ENCODE measurements at places on chromosomes 7 and 10.
A peak's percentile ranks its signal among the peaks of the same experiment; 100 is the strongest.

GRCh38 chr10:72001033-72001395 lies 36.8 kb downstream of the CHST3 start:
- DNase-seq: no peak

- no peak for DNase-seq
Observed at GRCh38 chr7:24372961-24373955, 89.3 kb downstream of the NPY start.

GRCh38 chr7:153021542-153021941 lies 262.0 kb downstream of the ACTR3B start:
- no peak for DNase-seq

DNA sequence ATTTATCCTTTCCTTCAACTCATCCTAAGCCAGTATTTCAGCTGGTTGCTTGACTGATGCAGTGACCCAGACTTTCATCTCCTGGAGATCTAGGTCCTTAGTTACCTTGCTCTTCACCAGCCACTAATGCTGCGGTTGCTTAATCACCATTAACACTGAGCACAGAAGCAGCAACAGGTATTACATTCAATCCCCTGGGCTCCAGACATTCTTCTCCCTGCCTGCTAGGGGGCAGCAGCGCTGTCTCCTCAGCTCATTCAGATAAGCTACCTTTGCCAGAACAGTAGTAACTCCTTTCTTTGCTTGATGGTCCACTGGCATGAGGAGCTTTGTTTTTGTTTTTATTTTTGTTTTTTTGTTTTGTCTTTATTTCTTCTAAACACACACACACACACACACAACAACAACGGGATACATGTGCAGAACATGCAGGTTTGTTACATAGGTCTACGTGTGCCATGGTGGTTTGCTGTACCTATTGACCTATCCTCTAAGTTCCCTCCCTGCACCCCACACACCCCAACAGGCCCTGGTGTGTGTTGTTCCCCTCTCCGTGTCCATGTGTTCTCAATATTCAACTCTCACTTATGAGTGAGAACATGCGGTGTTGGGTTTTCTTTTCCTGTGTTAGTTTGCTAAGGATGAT lies 1043.2 kb upstream of the C7orf33 start:
- DNase-seq: peak; percentile 46

- DNase-seq: no peak
Observed at GRCh38 chr10:83212632-83213334, 926.5 kb upstream of the GHITM start.

DNA sequence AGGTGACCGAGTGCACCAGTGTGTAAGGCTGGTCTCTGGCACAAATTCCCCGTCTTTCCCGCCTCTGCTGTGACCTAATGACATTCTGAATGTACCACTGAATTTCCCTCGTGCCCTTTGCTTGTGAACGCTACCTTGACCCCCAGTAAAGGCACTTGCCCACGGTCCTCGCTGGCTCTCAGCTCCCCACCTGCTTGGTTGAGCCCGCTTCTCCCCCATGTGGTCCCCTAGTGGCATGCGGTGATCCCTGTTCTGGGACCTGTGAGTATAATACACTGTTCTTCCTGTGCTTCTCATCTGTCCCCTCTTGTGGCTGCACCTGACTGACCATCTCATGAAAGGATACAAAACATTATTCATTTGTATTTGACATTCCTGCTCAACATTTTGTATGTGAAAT lies 495.7 kb downstream of the INHBA start:
- DNase-seq: no peak

GRCh38 chr10:118978316-118978997 lies 51.1 kb upstream of the NANOS1 start:
- DNase-seq: no peak

- DNase-seq: no peak
Observed at GRCh38 chr10:103828587-103829197, 26.7 kb downstream of the SH3PXD2A start.

Measured in choroid plexus epithelial cell (primary cell).